Activated CD4-positive, alpha-beta T cell treated with anti-CD3 and anti-CD28 coated beads for 36 hours (primary cell): ENCODE measurements at places on chromosomes 4 and X.

DNA sequence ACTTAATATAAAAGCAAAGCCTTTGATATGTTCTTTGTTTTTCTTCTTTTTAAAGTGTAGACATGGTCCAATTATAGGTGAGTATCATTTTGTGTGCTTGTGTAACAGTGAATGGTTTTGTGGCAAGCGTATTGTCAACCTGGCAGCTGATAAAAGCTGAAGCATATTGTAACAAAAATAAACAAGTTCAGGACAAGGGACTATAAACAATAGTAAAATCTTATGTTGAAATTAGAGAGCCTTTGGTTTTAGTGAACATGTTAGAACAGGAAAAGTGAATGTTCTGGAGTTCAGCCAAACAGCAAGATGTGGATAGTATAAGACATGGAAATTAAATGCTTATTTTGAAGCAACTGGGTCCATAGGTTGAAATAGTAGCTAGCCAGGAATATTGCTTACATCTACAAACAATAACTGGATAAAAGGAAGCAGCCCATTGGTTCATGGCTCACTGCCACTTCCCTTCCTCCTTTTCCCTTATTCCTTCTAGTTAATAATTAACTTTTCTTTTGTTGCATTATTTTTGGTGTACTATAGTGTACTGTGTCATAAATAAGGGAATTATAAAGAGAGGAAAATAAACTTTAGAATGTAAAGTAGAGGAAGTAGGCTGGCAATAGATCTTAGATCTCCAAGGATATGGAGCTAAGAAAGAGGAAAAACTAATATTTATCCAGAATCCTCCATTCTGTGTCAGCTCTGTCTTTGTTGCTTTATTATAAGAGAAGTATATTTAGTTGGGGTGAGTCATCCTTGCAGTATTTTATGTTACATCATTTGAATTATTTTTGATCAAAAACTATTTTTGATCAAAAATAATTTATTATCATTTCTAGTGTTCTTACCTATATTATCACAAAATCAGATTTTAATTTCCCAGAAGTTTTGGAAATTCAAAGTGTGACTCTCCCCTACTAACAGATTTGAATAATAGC is 65.6 kb downstream of the MRPL1 start:
- DNase-seq, result no peak

DNA sequence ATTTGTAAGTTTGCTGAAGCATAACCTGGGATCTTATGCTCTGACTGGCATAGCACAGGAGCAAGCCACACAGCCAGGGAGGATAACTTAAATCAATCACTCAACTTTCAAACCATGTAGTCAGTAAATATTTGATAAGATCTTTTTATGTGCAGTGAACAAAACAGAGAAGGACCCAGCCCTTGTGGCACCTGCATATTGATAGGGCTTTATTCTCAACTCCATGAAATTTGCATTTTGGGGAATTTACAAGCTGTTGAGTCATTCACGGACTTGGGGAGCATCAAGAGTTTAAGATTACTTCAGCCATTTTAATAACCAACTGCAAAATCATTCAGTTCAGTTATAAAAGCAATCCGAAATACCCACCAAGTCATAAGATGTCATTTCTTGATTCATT is 122.6 kb downstream of the COMMD8 start:
- no peak for DNase-seq

DNA sequence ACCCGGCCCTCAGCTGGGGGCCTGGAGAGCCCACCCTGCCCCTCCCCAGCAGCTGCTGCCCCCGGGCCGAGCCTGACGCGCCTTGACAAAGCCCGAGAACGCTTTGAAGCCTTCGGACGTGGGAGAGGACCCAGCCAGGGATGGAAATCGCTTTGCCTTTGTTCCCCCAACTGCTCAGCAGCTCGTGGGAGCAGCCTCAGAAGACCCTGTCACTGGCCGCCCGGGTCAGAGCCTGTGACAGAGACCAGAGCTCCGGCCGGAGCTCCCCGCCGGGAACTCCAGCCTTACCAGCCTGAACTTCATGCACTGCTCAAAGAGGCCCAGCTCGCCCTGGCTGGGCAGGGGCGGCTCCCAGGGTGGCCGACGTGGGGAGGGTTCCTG is 2.6 kb upstream of the SLC6A8 start:
- no peak for DNase-seq

- no peak for DNase-seq
These were observed 68.9 kb downstream of the MAP3K15 start for GRCh38 chrX:19446397-19446796.

DNA sequence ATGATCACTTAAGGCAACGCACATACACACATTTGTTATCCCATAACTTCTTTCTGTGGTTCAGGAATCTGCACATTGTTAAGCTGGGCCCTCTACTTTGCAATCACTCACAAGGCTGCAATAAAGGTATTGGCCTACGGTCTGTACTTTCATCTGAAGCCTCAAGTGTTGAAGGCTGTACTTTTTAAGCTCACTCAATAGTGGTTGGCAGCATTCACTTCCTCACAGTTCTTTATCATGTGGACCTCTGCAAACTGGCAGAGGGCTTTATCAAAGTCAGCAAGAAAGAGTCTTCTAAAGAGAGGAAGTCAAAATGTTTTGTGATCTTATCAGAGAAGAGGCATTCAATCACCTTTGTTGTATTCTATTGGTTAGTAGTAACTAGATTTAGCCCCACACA is 301.4 kb upstream of the EPHA5 start:
- DNase-seq, result no peak

GRCh38 chr4:162959046-162959445 is 207.6 kb downstream of the NAF1 start:
- peak; percentile 10 for DNase-seq

DNA sequence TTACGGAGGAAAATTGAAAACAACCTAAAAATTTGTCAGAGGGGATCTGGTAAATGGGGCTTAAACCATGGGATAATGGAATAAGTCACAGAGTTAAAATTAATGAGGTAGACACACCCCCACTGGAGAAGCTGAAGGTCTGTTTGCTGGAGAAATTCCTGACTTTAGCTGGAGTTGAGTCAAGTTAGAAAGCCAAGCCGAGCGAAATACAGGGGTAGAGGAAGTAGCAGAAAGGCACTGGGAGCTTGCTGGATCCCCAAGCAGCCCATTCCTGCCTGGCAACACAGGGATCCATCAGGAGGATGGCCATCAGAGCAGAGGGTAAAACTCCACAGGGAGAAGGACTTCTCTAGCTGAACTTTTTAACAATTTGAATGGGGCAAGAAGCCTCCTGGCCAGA is 163.8 kb downstream of the ATRX start:
- no peak for DNase-seq

DNA sequence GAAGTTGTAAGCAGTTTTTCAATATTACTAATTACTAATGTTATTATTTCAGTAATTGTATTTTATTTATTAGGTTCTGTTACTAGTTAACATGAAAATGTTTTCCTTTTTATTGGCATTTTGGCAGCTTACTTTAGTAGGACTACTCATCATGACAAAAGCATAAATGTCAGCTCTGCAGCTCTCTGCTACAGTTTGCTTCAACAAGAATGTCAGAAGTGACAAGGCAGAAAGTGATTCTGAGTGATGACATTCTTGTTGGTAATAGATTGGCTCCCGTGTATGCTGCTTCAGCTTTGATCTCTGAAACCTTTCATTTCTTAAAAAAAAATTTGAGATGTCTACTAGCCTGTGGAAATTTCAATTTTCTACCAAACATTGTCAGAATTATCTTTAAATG is 1193.9 kb downstream of the FSTL5 start:
- no peak for DNase-seq

DNA sequence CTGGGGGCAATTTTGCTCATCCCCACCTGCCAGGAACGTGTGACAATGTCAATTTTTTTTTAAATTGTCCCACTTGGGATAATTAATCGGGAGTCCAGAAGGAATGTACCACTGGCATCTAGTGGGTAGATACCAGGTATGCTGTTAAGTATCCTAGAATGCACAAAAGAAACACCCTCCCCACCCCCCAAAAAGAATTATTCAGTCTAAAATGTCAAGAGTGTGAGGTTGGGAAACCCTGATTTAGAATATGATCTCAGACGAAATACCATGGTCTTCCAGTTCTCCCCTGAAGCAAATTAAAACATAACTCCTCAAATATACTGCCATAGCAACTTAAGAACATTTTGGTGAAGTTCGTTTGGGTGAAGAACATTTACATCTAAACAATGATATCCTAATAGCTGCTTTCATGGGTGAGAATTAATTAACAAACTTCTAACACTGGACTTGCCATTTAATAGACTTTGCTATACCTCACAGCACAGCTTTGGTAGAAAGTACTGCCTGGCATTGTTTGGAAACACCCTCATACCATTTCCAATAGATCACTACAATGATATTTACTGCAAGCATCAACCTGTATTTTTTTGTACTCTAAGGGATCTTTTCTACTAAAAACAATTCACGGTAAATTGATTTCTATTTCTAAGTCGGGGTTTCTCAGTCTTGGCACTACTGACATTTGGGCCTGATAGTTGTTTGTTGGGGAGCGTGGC is 36.5 kb downstream of the SH3RF1 start:
- DNase-seq, result no peak

DNA sequence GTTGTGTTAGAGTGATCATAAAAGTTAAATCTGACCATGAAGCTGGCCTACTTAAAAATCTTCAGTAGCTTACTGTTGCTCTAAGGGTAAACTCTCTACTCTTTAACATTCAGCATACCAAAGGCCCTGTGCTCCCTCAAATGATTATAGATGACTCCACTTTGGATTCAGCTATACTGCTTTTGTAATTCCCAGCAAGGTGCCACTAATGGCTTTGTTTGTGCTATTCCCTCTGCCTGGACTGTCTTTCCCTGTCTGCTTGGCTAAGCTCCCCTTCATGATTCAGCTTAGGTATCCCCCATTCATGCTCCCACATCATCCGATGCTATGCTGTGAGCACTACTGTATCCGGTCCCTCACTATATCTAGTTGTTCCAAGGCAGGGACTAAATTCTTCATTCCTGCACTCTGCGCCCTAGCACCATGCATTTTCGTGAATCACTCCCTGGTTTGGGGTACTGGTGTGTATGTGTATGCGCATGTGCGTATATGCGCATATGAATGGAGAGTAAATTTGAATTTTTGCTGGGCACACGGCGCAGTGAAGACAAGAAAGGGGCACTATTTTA is 453 bp upstream of the PBDC1 start:
- DNase-seq, result no peak

DNA sequence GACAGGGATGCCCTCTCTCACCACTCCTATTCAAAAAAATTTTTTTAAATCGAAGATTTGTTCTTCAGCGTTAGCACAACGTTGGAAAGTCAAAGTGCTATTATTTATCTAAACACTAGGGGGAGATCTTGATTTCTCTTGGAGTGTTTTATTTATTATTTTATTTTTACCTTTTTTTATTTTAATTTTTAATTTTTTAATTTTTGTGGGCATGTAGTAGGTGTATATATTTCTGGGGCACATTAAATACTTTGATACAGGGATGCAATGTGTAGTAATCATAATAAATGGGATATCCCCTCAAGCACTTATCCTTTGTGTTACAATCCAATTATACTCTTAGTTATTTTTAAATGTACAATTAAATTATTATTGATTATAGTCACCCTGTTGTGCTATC is 37.4 kb upstream of the SLC10A4 start:
- no peak for DNase-seq

- DNase-seq, result peak; percentile 15
These were observed 78.7 kb upstream of the DCLK2 start for GRCh38 chr4:149999485-150000074.

DNA sequence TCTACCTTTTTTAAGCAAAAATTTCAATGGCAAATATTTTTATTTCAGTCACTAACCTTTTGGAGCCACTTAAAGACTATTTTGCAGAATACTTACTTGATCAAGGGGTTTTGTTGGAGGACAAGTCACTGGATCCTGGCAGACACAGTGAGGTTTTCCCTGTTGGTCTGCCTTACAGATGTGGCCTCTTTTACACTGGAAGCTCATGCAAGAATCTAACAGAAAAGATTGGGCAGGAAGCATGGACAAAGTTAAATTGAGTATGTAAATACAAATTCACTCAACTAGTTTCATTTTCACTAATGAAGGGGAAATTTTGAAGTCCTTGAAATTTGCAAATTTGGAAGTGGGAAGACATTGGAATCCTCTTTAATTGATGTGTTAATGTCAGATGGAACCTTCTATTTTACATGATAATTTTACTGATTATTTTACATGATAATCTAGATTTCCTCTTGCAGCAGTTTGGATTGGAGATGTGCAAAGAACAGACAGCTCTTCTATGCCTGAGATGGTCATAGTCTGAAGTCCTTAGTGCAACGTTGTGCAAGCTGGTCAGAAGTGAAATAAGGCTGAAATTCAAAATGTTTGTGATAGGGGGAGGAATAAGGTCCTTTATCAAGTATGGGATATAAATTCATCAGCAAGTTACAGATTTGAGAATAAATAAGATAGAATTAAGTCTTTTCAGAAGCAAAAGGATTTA is 38.4 kb downstream of the SPARCL1 start:
- no peak for DNase-seq

- no peak for DNase-seq
These were observed 205.9 kb upstream of the GALNT7 start for GRCh38 chr4:172962564-172963353.

- no peak for DNase-seq
These were observed 105.0 kb downstream of the SH3KBP1 start for GRCh38 chrX:19782419-19782818.
